Fibroblast of the aortic adventitia (primary cell): ENCODE measurements at places on chromosomes 3 and 15. TPM values are rescaled to one million over a fixed set of nuclear protein-coding genes. Genes with fewer than 3 reads are reported as not detected.

Gene CELSR3
- 0.81 and 0.98 TPM in 2 replicates for total RNA-seq

Gene KLF13
- total RNA-seq, result 17.4 and 40.4 TPM in 2 replicates

Gene MAN2C1
- 92.6 and 113 TPM in 2 replicates for total RNA-seq

Gene ITPKA
- total RNA-seq, result 1.4 and 1.8 TPM in 2 replicates

Gene RARRES1
- 39.3 and 47.8 TPM in 2 replicates for total RNA-seq

Gene MST1R
- total RNA-seq, result 0.81 and 1.3 TPM in 2 replicates

Gene MESP2
- 1.3 and 2.9 TPM in 2 replicates for total RNA-seq

Gene UBA7
- total RNA-seq, result 22.8 and 69.4 TPM in 2 replicates

Gene IL1RAP
- total RNA-seq, result 8.1 and 14.6 TPM in 2 replicates

Gene SLC2A2
- total RNA-seq, result not detected in 2 replicates

Gene GOLGA8J
- total RNA-seq, result not detected in 2 replicates

Gene FANCD2OS
- total RNA-seq, result not detected in 2 replicates

Gene SLC28A1
- not detected in 2 replicates for total RNA-seq

Gene FILIP1L
- total RNA-seq, result 15.2 and 34.3 TPM in 2 replicates

Gene CA12
- total RNA-seq, result 21.5 and 174 TPM in 2 replicates

Gene KNL1
- total RNA-seq, result 1.3 and 35.9 TPM in 2 replicates

Gene HCN4
- not detected in 2 replicates for total RNA-seq

Gene ARHGEF3
- total RNA-seq, result 21.8 and 26.3 TPM in 2 replicates

Gene PSMA4
- 107 and 275 TPM in 2 replicates for total RNA-seq

Gene TRPC1
- total RNA-seq, result 26.1 and 26.7 TPM in 2 replicates

Gene GOLGA6A
- total RNA-seq, result not detected in 2 replicates

Gene DZIP3
- 16.7 and 27.6 TPM in 2 replicates for total RNA-seq

Gene PLSCR2
- not detected in 2 replicates for total RNA-seq

Gene SSUH2
- total RNA-seq, result not detected in 2 replicates

Gene GDPGP1
- 8.7 and 9.6 TPM in 2 replicates for total RNA-seq

Gene KNG1
- not detected in 2 replicates for total RNA-seq

Gene ZNF860
- 0.33 and 1.2 TPM in 2 replicates for total RNA-seq

Gene OSTN
- 0.99 TPM in 1 of 2 replicates, not detected in the other for total RNA-seq

Gene UTS2B
- total RNA-seq, result 1.3 TPM in 1 of 2 replicates, not detected in the other

Gene CPNE9
- total RNA-seq, result not detected in 2 replicates

Gene NOX5
- total RNA-seq, result 0.08 and 0.27 TPM in 2 replicates

Gene MST1
- 2.9 and 4.7 TPM in 2 replicates for total RNA-seq

Gene STRIT1
- total RNA-seq, result not detected in 2 replicates

Gene LIPC
- total RNA-seq, result 0.90 and 1.7 TPM in 2 replicates

Gene CHRD
- total RNA-seq, result 0.36 and 4.6 TPM in 2 replicates

Gene RPP25
- 4.1 and 8.8 TPM in 2 replicates for total RNA-seq

Gene SLC22A14
- not detected in 2 replicates for total RNA-seq

Gene COL6A5
- total RNA-seq, result under 0.01 TPM in 1 of 2 replicates, not detected in the other

Gene WDR93
- total RNA-seq, result 0.09 and 0.49 TPM in 2 replicates

Gene NRROS
- 0.65 and 2.9 TPM in 2 replicates for total RNA-seq

Gene C3orf49
- total RNA-seq, result not detected in 2 replicates

Gene ROPN1B
- total RNA-seq, result not detected in 2 replicates

Gene SPSB4
- total RNA-seq, result not detected in 2 replicates

Gene ILDR1
- not detected in 2 replicates for total RNA-seq
